ENCODE measurements at places on chromosomes 4 and X. TPM values are rescaled to one million over a fixed set of nuclear protein-coding genes. Genes with fewer than 3 reads are reported as not detected.

DNA sequence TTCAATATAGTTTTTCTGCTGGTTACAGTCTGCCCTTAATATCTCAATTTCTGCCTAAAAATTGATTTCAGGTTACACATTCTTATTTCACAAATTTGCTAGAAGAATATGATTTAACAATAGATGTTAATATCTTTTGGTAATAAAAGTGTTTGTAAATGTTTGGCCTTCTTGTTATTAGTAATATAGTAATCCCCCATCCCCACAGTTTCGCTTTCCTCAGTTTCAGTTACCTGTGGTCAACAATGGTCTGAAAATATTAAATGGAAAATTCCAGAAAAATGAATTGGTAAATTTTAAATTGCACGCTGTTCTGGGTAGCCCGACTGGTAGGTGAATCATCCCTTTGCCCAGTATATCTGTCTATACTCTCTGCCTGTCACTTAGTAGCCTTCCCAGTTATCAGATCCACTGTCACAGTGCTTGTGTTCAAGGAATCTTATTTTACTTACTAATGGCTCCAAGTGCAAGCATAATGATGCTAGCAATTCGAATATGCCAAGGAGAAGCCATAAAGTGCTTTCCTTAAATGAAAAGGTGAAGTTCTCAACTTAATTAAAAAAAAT is 3.5 kb upstream of the BMP2K start:
- no peaks in the 10 kb centered on the region for H3K36me3 ChIP-seq
- H3K27me3 ChIP-seq, result no peaks in the 10 kb centered on the region
- DNase-seq, result no peak
- H3K4me3 ChIP-seq, result no peak overlapping the region
- no peak overlapping the region for H3K27ac ChIP-seq

GRCh38 chrX:34275699-34276098 is 143.6 kb upstream of the FAM47A start:
- no peaks in the 10 kb centered on the region for H3K36me3 ChIP-seq
- no peaks in the 10 kb centered on the region for H3K27me3 ChIP-seq
- no peak for DNase-seq
- no peaks in the 10 kb centered on the region for H3K4me1 ChIP-seq

DNA sequence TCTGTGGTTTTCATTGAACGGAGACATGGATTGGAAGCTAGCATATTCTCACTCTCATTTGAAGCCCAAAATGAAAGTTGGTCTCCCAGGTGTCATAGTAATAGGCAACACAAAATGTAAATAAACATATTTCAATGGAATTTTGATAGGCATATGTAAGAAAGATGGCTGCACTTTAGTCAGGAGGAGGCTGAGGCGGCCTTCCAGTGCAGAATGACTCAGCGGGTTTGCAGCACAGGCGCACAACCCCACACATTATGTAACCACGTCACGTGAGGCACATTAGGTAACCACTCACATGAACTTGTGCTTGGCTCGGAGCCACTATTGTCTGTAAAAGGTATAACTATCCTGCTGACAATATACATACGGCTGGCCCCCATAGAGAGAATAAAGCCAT is 381.7 kb downstream of the GPAT3 start:
- no peak overlapping the region for H3K4me3 ChIP-seq
- H3K27me3 ChIP-seq, result no peaks in the 10 kb centered on the region
- H3K36me3 ChIP-seq, result no peaks in the 10 kb centered on the region
- DNase-seq, result no peak
- H3K4me1 ChIP-seq, result no peaks in the 10 kb centered on the region

DNA sequence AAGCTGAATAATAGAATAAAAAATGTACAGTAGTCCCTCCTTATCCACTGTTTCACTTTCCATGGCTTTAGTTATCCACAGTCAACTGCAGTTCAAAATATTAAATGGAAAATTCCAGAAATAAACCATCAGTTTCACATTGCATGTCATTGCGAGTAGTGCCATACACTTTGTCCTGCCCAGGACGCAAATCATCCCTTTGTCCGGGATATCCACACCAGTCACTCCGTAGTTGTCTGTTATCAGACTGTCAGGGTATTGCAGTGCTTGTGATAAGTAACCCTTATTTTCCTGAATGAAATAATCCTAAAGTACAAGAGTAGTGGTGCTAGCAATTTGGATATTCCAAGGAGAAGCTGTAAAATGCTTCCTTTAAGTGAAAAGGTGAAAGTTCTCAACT is 271.3 kb downstream of the DKK2 start:
- no peak overlapping the region for H3K4me3 ChIP-seq
- H3K36me3 ChIP-seq, result no peaks in the 10 kb centered on the region
- H3K4me1 ChIP-seq, result no peaks in the 10 kb centered on the region
- no peak overlapping the region for H3K27ac ChIP-seq
- no peaks in the 10 kb centered on the region for H3K27me3 ChIP-seq
- no peak for DNase-seq

The GAGE13 gene
- not detected for total RNA-seq

The SLC9B2 gene
- total RNA-seq, result 16.3 TPM

Data from astrocyte (in vitro differentiated cells and primary cell).